ENCODE measurements at places on chromosomes 12 and 14.
A peak's percentile ranks its signal among the peaks of the same experiment; 100 is the strongest.

DNA sequence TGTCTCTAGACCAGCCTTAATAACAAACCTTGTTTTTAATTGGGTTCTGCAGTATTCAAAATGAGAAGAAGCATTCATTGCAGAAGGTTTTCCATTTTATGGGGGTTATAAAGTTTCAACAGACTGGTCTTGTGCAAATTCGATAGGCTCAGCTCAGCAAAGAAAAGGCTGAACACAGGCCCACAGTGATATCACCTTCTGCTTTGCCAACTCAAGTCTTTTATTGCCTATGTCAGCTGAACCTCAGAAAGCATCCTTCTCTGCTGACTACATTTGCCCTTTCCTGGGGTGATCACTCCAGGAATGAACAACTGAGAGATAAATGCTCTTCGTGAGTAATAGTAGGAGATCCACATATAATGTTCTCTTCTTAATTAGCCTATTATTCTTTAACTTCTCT lies 134.5 kb upstream of the CCDC175 start:
- no peak for DNase-seq

GRCh38 chr12:63857771-63858670 lies 13.5 kb downstream of the SRGAP1 start:
- DNase-seq = no peak

DNA sequence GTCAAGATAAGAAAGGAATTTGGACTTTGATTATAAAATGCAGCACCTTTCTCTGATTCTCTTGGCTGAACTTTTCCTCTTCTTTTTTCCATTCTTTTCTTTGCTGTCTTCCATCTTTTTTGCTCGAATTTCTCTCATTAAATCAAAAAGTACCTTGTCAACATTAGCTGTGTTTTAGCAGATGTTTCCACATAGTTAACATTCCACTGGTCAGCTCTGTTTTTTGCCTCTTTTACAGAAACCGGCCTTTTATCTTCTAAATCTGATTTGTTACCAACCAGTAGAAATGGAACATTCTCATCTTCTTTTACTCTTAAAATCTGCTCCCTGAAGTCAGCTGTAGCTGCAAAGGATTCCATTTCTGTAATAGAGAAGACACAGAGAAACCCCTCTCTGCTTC lies 71.1 kb upstream of the SYT1 start:
- DNase-seq = no peak

- DNase-seq = no peak
Observed at GRCh38 chr12:127268213-127268612, 998.8 kb upstream of the TMEM132C start.

DNA sequence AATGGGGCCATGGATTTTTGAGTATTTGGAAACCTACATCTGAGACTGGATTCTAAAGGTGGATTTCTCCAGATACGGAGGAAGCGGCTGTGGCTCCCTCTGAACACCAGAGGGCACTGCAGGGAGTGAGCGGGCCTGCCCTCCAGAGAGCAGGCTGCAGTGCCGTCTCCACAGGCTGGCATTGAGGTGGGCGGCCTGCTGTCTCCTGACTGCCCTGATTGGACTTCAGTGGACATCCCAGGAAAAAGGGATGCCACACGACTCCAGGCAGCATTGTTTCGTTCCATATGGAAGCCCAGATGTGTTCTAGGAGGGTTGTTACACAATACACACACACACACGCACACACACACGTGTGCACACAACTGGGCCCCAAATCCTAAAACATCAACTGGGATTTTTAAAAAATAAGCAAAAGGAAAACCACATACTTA lies 20.9 kb upstream of the ANO2 start:
- peak; percentile 15 for DNase-seq

GRCh38 chr12:88516811-88517210 lies 63.5 kb downstream of the KITLG start:
- DNase-seq = no peak

- DNase-seq = no peak
Observed at GRCh38 chr14:100898465-100898864, 5.1 kb downstream of the RTL1 start.

DNA sequence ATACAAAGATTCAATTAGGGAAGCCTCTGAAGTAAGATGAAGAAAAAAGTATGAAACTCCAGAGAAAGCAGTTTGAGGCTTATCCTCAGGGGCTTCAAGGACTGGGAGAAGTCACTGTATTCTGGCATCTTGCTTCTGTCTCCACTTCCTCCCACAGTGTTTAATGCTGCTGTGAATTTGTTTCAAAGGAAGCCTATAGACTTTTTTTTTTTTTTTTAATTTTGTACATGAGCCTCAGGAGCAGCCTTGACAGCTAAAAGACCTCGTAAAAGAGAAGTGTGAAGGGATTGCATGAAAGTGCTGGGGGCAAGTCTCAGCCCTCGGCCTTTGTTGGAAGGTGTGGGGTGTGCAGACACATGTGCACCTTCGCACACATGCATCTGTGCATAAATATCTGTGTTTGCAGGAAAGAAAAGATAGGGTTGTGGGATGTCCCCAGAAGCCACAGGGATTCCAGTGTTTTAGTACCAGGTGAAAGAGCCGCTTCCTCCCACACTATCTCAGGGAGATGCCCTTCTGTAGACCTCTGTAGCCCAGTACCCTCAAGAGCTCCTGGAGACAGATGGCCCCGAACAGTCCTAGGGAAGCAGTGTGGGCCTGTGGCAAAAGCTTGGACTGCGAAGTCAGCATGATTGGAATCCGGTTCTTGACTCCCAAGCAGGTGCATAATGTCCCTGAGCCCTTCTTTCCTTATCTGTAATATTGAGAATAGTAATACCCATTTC lies 193.5 kb upstream of the BCL2L14 start:
- DNase-seq = no peak

DNA sequence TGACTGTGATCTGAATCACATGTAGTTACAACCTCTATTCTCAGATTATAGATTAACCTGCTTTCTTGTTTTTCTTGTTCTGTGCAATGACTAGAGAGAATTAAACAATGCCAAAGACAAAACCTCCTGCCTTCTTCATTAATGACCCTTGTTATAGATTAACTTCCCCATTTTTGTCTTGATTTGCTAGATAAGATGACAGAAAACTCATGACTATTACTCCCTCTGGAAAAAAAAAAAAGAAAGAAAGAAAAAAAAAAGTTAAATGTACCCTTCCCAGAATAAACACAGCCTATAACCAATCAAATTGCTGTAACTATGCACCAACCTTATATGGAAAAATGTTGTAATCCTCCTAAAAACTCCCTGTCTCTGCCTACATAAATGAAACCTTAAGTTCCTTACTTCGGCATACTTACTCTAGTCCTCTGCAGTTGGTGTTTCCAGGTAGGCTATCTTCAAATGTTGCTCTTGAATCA lies 41.1 kb upstream of the PCED1B start:
- DNase-seq = no peak

- DNase-seq = no peak
Observed at GRCh38 chr12:74412606-74413230, 124.9 kb upstream of the ATXN7L3B start.

DNA sequence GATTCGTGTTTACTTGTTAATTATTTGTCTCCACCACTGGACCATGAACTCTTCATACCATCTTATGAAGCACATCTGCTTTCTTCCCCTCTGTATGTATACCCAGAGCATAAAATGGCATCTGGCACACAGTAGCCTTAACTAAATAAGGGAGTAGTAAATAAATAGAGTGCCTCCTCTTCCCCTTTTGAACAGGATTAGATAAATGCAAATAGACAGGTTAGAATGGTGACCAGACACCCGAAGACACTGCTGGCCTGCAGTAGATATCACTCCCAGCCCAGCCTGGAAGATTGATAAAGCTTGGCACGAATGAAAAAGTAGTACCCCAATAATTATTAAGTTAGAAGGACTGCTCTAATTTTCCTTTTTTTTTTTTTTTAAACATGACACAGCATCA lies 6.9 kb downstream of the GALNT4 start:
- DNase-seq = no peak

GRCh38 chr12:99427104-99427503 lies 220.4 kb upstream of the GARIN6 start:
- DNase-seq = no peak

DNA sequence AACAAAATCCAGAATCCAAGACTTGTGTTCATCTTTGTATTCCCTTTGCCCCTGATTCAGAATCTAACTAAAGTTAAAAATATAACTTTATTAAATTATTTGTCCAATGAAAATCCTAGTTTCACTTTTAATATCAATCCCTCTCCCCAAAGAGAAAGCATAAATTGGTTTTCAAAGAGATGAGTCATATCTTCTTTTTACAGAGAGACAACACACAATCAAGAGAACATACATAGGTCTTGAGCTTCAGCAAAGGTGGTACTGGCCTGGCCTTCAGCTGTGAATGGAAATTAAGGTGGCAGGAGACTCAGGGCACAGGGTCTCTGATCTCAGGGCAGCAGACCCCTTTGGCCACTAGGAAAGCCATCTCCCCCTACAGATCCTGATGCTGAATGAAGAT lies 4.3 kb upstream of the ASCL1 start:
- DNase-seq = no peak

DNA sequence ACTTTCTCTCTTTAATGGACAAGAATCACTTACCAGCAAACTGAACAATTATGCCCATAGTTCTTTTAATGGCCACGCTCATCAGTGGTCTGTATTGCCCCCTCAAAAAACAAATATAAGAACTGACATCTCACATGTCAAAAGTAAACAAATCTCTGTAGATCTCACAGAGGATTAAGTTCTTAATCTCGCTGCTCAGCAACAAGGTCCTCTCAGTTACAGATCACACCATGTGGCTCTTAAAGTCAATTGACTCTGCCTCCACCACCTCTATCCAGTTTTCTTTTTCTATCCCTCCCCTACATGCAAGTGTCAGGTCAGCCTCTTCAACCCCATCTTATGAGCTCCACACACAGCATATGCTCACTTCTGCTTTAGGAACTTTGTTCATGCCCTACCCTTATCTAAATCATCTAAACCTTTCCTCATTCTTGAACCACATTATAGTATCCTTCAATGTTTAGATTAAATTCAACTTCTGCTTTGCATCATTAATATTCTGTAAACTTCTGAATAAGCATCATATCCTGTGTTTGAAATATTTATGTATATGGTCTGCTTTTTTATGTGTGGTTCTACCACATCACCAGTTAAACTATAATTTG lies 7.2 kb downstream of the ADAM20 start:
- DNase-seq = no peak

- DNase-seq = no peak
Observed at GRCh38 chr14:91143862-91144261, 30.0 kb downstream of the DGLUCY start.

GRCh38 chr14:73953731-73954130 lies 3.6 kb downstream of the COQ6 start:
- no peak for DNase-seq
